ENCODE measurements at places on chromosomes 16 and 17.

DNA sequence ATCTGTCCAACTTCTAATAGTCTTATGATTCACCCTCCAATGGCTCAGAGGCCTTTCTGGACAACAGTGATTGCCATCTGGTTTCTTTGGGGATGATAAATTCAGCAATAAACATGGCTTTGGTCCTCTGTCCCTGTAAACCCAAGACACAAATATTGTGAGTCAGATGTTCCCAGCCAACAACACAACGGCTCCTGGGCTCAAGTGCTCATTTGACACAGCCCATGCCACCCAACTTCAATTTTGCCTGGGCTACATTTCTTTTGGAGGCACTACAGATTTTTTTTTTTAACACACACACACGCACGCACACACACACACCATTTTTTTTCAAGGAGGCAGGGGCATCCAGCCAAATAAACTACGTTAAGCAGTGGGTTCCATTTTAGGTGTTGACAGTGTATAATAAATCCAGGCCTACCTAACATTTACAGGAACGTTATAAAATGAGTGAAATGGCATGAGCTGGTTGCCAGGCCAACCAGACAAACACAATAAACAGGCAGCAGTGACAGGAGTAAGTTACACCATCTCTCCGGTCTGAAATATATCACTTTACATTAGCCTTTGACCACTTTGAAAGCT, 939.9 kb upstream of the SOX9 start:
- DNase-seq, result no peak

GRCh38 chr17:31379597-31380205, 11.8 kb upstream of the RAB11FIP4 start:
- no peak for DNase-seq

DNA sequence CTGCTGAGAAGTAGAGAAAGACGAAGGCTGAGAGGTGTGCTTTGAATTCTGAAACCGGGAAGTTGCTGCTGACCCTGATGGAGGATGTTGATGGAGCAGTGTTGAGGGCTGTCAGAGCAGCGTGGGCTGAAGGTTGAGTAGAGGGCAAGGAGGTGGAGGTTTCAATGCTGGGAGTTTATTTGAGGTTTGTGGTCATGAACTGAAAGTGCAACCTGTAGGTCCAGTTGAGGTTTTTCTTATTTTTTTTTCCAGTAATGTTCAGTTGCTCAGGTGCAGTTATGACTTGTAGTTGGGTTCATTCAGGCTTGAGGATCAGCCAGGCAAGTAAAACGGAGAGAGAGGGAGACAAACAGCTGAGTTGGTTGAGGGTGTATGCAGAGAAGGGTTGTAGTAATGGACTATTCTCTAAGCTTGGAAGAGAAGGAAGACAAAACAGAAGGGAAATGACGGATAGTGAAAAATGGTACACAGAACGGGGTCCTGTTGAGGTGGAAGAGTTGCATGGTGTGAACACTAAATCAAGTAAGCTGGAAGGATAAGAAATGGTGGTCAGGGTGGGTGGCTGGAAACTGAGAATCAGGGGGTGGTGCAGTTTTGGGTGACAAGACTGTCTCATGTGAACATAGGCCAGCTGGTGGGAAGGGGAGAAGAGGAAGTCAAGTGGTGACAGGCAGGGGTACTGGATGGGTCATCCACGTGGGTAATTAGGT, 8.7 kb upstream of the UBE2G1 start:
- no peak for DNase-seq

DNA sequence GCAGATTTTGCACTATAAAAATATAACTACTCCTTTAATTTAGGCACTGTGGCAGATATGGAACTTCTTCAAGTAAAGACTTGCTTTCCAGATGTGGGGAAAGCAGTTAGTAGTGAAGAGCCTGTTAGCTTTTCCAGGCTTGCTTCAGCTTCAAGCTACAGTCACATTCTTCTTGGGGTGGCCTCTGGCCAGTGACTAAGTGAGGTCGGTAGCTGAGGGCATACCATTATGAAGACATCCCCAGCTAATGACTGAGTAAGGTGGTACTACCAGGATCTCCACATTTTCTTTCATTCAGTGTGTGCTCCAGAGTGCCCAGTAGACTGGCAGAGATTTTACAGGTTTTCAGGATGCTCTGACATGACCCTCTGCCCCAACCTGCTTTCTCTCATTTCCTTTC, 167.1 kb upstream of the KIF2B start:
- no peak for DNase-seq

DNA sequence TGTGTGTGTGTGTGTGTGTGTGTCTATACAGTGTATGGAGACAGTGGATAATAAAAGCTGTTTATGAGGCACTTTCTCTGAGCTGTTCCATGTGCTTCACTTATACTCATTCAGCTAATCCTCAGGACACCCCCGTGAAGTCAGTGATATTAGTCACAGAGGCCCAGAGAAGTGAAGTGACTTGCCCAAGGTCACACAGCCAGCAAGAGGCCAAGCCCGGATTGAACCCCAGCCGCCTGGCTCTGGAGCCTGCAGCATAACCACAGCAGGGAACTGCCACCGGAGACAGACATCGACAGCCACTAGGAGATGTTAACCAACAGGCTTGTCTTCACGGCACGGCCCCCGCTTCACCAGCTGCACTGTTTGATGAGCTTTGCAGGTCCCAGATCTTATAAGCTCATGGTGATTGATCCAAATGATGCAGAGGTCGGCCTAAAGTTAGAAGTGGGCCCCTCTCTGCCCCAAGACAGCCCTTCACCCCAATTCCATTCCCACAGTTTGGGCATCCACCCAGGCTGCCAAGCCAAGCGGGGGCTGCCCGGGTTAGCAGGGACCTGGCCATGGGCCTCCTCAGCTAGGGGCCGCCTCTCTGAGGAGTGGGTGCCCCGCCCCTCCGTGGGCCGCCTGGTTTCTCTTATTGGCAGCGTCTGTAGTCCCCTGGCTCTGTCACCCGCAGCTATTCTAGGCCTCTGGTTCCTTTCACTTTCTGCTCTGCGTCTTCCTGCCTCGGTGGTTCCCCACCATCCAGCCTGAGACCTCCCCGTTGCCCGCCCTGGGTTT, 30.9 kb downstream of the SOCS1 start:
- peak; percentile 26 for DNase-seq

DNA sequence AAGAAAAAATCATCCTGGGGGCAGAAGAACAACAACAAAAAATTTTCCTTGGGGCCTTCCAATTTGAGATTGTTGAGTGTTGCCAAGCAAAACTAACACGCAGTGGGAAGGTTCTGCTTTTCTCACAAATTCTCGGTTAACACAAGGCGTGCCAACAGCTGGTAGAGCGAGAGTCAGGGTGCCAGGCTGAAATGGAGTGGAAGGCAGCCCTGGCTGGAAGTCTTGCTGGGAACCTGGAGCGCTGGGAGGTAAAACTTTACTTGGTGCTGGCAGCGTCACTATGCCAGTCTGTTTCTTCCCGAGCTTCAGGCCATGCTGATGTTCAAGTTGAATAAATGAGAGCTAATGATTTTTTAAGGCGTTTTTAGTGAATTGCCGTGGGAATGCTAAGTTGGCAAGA, 189.4 kb downstream of the WWOX start:
- no peak for DNase-seq

GRCh38 chr16:47449788-47450187, 11.1 kb downstream of the ITFG1 start:
- no peak for DNase-seq

- no peak for DNase-seq
These were observed 29.9 kb upstream of the PRM1 start for GRCh38 chr16:11310997-11311561.

- no peak for DNase-seq
These were observed 6.3 kb upstream of the ITGA3 start for GRCh38 chr17:50049636-50050035.

GRCh38 chr17:43400943-43401717, 2.3 kb downstream of the ARL4D start:
- no peak for DNase-seq

GRCh38 chr16:80990577-80990976, 16.1 kb downstream of the CMC2 start:
- no peak for DNase-seq

- DNase-seq, result no peak
These were observed 14.5 kb downstream of the OTOP3 start for GRCh38 chr17:74950207-74950606.

- DNase-seq, result no peak
These were observed 10.4 kb downstream of the GALK1 start for GRCh38 chr17:75754378-75755204.

GRCh38 chr16:27511657-27512448, 37.9 kb downstream of the GTF3C1 start:
- no peak for DNase-seq

DNA sequence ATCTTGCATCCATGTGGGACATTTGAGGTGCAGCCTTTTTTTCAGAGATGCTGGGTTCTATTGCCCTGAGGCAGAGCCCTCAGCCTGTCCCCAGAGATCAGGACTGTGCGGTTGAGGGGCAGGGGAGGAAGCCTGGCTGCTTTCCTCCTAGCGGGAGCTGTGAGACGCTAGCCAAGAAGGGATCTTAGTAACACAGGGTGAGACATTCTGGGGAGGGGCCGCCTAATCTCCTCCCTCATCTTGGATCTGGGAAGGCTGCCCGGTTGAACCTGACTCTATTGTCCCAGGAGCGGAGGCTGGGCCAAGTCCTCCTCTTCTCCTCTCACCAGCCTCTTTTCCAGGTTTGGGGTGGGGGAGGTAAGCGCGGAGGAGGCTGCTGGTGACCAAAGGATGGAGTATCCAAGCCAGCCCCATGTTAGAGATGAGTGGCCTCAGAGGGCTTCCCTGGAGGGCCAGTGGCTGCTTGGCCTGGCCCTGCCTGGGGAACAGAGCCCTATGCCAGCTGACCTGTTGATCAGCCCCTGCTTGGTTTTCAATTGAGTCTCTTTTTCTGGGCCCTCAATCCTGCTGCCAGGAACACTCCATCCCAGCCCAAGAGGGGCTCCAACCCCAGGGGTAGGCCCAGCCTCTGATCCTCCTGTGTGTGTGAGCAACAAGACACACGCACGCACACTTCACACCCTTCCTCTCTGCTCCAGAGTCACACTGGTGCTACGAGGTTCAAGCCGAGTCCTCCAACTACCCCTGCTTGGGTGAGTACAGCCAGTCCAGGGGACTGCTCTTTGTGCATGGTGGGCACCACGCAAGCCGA, 5.0 kb downstream of the CA4 start:
- DNase-seq, result no peak

GRCh38 chr16:62638324-62638911, 602.2 kb upstream of the CDH8 start:
- no peak for DNase-seq

GRCh38 chr17:59160157-59161025, 4.8 kb downstream of the PRR11 start:
- no peak for DNase-seq

- DNase-seq, result no peak
These were observed 23.1 kb upstream of the CMIP start for GRCh38 chr16:81421536-81421935.

- DNase-seq, result no peak
These were observed 11.4 kb upstream of the HOXB9 start for GRCh38 chr17:48637323-48638260.

- no peak for DNase-seq
These were observed 5.8 kb upstream of the DHRS13 start for GRCh38 chr17:28908640-28909167.

DNA sequence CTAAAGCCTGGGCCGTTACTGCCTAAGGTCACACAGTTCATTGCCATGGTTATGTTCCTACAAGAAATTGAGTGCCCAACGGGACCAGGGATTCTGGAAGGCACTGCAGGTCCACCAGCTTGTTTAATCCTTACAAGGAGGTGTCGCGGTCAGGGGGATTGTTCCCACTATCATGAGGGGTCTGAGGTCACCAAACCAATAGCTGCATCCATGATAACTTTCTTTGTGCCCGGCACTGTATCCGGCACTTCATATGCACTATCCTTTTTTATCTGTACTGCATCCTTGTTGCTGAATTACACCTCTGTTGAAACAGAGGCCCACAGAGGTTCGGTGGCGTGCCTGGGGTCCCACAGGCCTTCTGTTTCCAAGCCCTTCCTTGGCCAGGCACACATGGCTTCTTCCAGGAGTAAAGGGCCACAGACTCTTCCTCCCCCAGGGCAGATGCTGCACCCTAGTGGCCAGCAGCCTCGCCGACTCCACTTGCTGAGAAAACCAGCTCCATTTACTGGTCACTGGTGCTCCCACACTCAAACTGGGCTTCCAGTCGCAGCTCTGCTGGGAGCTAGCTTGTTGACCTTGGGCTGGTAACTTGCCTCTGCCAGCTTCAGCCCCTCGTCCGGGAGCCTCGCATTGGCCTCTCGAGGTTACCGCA, 82.0 kb upstream of the PLCG2 start:
- DNase-seq, result no peak

All from stimulated activated CD8-positive, alpha-beta memory T cell treated with anti-CD3 and anti-CD28 coated beads, Interleukin-7, amount 100 ng/mL, for 1 hour (primary cell).